Fibroblast of skin of scalp (primary cell): ENCODE measurements at places on chromosomes 2 and 18.
A peak's percentile ranks its signal among the peaks of the same experiment; 100 is the strongest.

GRCh38 chr2:221431477-221431876 is 140.6 kb downstream of the EPHA4 start:
- DNase-seq = no peak

DNA sequence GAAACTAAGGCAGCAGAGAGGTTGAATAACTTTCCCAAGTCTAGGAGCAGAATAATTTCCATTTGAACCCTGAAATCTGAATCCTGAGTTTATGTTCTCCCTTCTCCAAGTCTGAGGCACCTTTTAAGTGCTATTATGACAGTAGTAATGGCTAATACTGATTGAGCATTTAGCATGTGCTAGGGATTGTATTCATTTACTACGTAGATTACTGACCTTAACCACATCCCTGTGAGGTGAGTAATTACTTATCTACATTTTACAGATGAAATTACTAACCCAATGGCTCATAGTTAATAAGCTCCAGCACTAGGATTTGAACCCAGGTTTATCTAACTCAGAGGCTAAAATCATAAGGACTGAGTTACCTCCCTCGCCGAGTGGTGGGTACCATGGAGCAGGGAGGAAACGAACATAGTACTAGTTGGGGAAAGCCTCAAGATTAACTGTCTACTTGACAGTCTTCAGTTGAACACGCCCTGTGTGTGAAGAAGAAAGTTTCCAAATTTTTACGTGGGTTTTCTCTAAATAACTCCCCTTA is 93.0 kb downstream of the MAPRE2 start:
- DNase-seq = no peak

GRCh38 chr2:170836027-170836426 is 19.3 kb downstream of the GAD1 start:
- DNase-seq = no peak

- DNase-seq = peak; percentile 7
Measured at GRCh38 chr2:15112216-15112615, 448.9 kb downstream of the NBAS start.

DNA sequence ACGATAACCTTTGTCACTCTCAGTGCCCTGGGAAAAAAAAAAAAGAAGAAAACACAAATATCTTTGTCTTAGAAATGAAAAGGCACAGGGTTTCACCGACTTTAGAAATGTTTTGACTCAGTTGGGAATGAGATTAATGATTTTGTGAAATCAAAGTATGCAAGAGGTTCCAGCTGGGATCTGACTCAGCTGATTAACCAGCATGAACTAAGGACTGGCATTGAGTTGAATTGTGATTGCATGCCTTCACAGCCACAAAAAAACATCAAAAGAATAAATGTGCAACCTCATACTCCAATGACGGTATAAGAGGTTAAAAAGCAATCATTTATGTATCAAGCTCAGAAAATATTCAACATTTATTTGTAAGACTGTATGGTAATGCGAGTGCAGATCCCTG is 566.6 kb upstream of the DSEL start:
- peak; percentile 66 for DNase-seq

- DNase-seq = peak; percentile 12
Measured at GRCh38 chr2:112757265-112757664, 7.1 kb downstream of the CKAP2L start.

DNA sequence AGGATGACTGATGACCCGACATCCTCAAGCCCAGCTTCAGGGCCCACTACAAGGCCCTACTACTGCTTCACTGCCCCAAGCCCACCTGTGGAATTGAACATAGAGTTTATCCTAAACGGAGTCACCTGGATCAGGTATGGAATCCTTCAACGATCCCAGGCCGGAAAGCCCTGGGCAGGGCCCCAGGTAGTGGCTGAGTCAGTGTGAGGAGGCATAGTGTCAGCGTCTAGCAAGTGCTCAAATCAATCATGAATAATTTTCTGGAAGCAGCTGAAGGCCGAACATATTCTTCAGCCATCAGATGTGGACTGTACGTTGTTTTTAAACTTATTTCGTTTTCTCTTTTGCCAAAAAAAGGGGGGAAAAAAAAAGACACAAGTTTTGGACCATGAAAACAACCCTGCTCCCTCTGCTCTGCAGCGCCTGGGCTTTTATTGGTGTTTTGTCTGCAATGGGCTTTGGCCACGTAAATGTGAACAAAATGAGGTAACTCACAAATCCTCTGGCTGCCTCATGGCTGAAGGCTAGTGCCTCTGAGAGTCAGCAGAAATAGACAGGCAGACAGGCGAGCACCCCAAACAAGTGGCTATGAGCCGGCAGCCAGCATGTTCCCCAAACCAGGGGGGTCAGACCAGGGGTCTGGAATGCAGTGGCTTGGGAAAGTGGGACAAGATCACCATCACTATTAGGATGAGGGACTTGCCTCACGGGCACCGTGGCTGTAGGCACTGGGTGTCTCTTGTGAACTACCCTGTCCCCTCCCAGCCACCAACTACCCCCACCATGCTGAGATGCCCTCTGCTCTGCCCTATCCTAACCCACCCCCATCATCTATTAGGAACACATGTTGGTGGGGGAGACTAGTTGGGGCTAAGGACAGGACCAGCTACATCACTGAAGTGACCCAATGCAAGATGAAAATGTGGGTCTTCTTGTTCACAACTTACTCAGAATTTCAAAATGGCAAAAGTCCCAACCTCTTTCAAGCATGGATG is 51.4 kb downstream of the TTC32 start:
- DNase-seq = no peak

GRCh38 chr2:178238154-178238521 is 43.8 kb downstream of the OSBPL6 start:
- peak; percentile 57 for DNase-seq
